GM06990 (cell line): ENCODE measurements at places on chromosomes 12 and 14.

DNA sequence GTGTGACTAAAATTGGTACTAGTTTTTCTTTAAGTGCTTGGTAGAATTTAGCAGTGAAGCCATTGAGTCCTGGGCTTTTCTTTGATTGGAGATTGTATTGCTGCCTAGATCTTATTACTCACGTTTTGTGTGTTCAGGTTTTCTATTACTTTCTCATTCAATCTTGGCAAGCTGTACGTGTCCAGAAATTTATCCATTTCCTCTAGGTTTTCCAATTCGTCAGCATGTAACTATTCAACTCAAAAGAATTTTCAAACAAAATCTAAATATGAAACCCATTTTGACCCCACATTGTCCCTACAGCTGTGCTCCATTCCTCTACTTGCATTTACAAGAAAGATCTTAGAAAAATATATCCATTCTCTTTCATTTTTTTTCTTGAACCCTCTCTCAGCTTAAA lies 1613.4 kb upstream of the SEL1L start:
- no peak for DNase-seq

GRCh38 chr12:111411185-111411764 lies 5.6 kb downstream of the SH2B3 start:
- no peak for DNase-seq

DNA sequence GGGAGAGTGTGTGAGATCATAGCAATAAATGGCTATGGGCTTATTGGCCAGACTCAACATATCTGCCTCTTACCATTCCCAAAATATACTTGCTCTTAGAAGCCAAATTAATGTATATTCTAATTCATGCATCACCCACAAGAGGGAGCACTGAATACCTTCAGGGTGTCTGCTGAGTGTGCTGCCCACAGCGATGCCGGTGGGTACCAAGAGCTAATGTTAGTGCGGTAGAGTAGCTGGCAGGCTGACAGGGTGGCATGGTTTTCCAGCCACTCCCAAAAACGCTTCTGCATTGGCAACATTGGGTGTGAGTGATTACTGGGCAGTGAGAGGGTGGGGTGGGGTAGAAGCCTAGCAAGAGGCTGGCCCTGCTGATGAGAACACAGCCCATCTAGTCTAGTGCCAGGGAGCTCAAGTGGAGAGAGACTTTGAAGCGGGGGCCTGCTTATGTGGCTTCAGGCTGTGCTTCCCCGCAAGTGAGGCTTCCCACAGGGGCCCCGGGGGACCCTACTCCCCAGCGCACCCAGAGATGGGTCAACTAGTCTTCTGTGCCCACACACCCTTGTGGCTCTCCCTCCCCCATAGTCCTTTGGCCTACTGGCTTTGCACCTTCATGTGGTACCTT lies 9.2 kb upstream of the PLEKHD1 start:
- DNase-seq, result no peak

GRCh38 chr12:112126911-112127310 lies 1.6 kb downstream of the TRAFD1 start:
- DNase-seq, result no peak

GRCh38 chr14:59297071-59297776 lies 108.8 kb downstream of the DAAM1 start:
- no peak for DNase-seq

DNA sequence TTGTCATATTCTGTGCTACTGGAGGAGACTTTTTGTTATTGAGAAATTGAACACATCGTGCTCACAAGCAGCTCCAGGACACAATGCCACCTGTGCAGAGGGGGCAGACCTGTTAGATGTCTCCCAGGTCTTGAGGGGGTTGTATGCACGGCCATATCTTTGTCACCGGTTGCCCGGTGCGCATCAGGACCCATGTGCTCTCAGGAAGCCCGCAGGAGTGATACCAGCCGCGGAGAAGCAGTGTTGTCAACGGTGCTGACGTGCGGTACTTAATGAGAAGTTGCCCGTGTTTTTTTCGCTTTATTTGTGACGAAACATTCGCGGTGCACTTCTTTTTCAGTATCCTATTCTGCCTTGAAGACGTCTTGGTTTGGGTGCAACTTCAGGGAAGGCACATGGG lies 128.2 kb upstream of the RTL1 start:
- DNase-seq, result no peak

- DNase-seq, result no peak
Observed at GRCh38 chr14:71089971-71090370, 182.7 kb downstream of the PCNX1 start.

DNA sequence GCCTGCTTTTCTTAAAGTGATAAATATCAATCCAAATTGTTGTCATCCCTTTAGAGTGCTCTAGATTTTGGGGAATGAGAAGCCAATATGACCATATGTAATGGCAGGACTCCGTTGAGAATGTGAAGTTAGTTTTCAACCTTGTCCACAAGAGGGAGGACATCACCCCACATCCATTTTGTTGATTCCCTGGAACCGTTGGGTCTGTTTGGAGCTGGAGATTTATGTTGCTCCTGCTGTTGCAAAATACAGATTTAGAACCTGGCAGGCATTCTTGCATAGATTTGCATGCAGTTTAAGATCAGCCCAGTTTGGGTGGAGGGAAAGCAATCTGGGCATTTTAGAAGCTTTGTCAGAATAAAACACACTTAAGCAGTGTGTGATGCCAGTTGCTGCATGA lies 620.1 kb downstream of the NRXN3 start:
- DNase-seq, result no peak

DNA sequence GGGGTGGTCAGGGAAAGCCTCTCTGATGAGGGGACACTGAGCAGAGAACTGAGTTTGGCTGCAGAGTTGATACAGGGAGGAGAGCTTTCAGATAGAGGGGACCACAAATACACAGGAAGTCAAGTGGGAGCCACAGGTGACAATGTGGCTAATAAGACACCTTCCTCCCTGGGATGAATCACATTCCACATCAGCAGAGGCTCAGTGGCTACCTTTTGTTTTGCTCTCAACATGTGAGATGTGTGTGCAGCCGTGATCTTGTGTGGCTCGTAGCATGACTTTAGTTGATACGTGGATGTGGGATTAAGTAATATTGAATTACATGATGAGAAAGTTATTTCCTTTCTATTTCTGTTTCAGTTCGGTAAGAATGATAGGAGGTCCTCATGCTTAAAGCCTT lies 7.5 kb downstream of the CRADD start:
- no peak for DNase-seq

- DNase-seq, result no peak
Observed at GRCh38 chr12:88448337-88448915, 131.8 kb downstream of the KITLG start.

- DNase-seq, result no peak
Observed at GRCh38 chr12:108640802-108641445, 7.2 kb upstream of the SELPLG start.

GRCh38 chr14:61234215-61234916 lies 46.8 kb downstream of the TMEM30B start:
- DNase-seq, result no peak

GRCh38 chr14:75711105-75711795 lies 50.2 kb downstream of the TTLL5 start:
- DNase-seq, result no peak

GRCh38 chr12:2396448-2396871 lies 343.7 kb downstream of the CACNA1C start:
- DNase-seq, result no peak

DNA sequence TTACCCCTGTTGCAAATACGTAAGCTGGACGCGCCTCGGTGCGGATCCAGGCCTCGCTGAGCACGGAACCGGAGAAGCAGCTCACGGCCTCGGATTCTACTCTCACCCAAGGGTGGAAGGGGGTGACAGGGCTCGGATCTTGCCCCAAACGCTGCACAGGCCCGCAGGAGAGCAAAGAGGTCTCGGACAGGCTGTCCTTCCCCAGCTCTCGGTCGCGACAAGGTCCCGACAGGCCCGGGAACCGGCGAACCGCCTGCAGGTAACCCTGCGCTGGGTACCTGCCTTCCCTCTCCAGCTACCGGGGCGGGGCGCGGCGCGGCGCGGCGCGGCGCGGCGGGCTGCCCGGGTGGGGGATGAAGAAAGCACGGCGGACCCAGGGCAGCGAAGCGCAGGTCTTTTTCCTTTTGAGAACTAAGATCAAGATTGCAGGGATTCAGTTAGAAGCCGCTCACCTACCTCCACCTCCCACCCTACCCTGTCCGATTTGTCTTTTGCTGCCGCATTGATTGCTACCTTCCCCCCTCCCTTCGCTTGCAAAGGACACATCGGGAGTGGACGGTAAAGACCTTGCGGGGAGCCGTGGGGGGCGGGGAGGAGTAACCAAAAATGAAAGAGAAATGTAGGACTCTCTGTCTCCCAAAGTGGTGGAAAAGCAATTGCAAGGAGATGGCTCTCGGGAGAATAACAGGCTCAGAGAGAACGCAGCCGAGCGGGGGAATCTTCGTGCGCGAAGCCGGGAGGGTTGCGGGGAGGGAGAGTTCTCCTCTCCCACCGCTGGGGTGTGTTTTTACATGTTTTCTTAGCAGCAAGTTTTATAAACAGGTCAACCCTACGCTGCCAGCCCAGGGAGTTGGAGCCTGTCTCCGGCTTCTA lies 8.4 kb upstream of the TBX3 start:
- DNase-seq, result no peak

DNA sequence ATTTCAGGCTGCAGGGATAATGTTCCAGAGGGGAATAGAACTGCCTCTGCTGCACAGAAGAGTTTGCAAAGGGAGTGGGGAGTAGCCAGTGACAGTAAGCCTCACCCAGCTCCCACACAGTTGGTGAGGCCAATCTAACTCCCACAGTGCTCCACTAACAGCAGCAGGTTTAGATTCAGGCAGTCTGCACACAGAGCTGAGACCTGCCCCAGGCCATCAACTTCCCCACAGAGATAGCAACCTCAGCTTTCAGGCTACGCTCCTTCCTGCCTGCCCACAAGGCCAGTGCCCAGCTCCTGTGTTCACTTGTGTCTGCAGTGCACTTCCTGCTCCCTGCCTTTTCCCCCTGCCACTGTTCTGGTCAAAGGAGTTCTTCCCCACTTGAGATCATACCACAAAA lies 107.5 kb downstream of the TBC1D30 start:
- no peak for DNase-seq

- DNase-seq, result no peak
Observed at GRCh38 chr14:96297000-96297399, 41.0 kb downstream of the BDKRB1 start.

GRCh38 chr14:75310295-75311111 lies 31.9 kb downstream of the FOS start:
- no peak for DNase-seq
